ENCODE measurements at places on chromosomes 1 and 21. TPM values are rescaled to one million over a fixed set of nuclear protein-coding genes. Genes with fewer than 3 reads are reported as not detected.

Gene GJA4
- total RNA-seq, result not detected

Gene RNU1-2
- total RNA-seq, result not detected

Gene FMO4
- 0.51 TPM for total RNA-seq

Gene CYP4A22
- total RNA-seq, result not detected

Gene TMEM82
- total RNA-seq, result 0.05 TPM

Gene TRABD2B
- total RNA-seq, result 4.7 TPM

Gene MYBPHL
- total RNA-seq, result not detected

Gene TFB2M
- total RNA-seq, result 36.4 TPM

Gene TCHH
- total RNA-seq, result 0.33 TPM

Gene VWA1
- 12.5 TPM for total RNA-seq

Gene HENMT1
- total RNA-seq, result 5.8 TPM

Gene MTARC1
- 9.5 TPM for total RNA-seq

Gene MAP3K7CL
- total RNA-seq, result 1.8 TPM

Gene KIF21B
- 2.1 TPM for total RNA-seq

Measured in A549 treated with dexamethasone at 1 μM for 4 hours (cell line).